CD4-positive, alpha-beta T cell treated with Interleukin-12 subunit alpha and Interleukin-12 subunit beta, for 1 hour (primary cell): ENCODE measurements at places on chromosomes 6 and 20.

- peak; percentile 54 for DNase-seq
These were observed 48.9 kb downstream of the ATXN1 start for GRCh38 chr6:16712255-16712930.

GRCh38 chr6:5215159-5215558 lies 45.6 kb downstream of the LYRM4 start:
- no peak for DNase-seq

DNA sequence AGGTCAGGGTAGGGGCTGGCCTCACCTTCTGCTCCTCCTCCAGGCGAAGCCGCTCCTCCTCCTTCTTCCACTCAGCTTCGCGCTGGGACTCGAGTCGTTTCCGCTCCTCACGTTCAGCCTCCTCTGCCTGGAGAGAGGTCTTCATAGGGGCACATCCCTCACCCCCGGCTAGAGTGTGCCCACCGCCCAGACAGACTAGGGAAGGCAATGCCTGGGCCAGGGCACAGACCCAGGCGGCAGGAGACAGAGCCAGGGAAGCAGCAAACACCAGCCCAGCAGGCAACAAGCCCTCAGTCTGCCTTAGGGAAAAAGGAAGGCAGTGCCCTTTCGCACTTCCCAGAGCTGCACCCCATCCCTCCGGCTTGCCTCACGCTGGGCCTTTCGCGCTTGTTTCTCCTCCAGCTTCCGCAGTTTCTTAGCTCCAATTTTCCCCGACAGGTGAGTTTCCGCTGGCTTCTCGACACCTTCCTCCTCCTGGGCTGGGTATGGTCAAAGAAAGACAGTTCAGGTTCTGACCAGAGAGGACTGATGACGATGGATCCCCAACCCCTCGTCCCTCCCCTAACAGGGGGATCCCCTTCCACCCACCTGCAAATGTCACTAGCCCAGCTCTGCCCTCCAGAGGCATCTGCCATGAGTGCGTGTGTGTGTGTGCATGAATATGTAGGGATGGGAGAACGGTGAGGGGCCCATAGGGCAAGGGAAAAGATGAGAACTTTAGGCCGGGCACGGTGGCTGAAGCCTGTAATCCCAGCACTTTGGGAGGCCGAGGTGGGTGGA lies 4.3 kb downstream of the DDRGK1 start:
- DNase-seq = no peak

- DNase-seq = peak; percentile 18
These were observed 1.0 kb upstream of the HCK start for GRCh38 chr20:32050851-32051556.

GRCh38 chr20:59165396-59165795 lies 1.8 kb downstream of the ZNF831 start:
- peak; percentile 51 for DNase-seq

DNA sequence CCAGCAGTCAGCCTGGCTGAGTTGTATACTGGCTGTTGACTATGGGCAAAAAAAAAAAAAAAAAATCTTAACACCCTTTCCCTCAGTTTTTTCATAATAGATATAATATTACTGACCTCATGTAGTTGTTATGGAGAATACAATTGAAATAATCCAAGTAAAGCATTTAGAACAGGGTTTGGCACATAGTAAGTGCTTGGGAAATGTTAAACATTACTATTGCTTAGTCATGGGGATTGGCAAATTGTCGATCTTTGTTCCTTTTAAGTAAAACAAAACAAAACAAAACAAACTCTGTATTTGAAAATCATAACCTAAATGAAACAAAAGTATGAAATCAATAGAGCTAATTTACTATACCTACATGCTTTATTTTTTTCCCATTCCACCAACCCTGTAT lies 458.4 kb downstream of the GRIK2 start:
- DNase-seq = no peak

DNA sequence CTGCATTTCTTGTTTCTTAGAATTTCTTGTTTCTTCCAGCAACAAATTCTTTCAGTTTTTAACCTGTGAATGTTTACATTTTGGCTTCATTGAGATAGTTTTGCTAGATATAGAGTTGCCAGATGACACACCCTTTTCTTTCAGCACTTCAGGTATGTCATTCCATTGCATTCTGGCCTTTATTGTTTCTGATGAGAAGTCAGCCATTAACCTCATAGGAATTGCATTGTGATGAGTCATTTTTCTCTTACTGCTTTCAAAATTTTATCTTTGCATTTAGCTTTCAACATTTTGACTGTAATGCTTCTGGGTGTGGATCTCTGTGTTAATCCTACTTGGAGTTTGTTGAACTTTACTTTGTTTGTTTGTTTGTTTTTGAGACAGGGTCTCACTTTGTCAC lies 440.3 kb upstream of the HS3ST5 start:
- DNase-seq = no peak

GRCh38 chr20:20552076-20552475 lies 160.4 kb downstream of the RALGAPA2 start:
- DNase-seq = no peak

DNA sequence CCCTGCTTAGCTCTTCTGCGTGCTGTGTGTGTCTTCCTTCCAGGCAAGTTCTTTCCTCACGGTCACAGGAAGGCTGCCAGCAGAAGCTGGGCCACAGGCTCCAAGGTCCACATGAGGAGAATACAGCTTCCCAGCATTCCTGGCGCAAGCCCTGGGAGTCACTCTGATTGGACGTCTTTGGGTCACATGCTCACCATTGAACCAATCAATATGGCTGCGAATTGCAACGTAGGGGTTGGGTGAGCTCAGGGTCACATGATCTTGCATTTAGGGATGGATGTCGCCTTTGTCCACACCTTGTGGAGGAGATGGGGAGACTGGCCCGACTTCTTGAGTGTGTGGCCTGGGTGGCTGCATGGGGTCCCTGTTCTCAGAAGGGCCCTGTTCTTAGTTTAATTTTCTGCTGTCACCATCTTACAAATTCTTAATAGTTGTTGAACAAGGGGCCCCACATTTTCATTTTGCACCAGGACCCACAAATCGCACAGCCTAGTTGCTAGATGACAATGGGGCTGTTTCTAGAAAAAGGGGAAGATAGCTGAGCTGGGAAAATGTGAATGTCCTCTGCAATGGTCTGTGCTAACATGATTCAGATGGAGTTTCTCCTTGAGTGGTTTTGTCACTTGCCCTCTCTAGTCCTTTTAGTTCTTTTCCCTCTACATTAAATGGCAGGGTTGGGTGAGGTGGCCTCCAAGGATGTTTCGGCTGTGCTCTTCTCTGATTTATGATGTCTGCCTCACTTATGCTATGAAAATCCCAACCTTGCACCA lies 149.6 kb downstream of the CDH26 start:
- DNase-seq = no peak

DNA sequence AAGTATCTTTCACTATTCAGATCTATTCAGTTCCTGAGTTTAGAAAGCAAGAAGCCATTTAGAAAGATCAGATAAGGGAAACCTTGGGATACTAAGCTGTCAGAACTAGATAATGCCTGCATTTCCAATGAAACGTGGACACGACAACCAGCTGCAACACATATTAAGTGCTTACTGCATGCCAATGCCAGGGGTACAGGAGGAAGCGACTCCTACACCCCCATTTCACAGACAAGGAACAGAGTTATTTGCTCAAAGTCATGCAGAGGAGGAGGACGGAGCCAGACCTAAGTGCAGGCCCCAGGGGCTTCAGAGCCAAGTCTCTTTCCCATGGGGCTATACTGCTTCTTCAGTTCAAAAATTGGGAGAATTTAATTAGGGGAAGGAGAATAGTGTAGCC lies 62.4 kb downstream of the PREX1 start:
- DNase-seq = no peak

DNA sequence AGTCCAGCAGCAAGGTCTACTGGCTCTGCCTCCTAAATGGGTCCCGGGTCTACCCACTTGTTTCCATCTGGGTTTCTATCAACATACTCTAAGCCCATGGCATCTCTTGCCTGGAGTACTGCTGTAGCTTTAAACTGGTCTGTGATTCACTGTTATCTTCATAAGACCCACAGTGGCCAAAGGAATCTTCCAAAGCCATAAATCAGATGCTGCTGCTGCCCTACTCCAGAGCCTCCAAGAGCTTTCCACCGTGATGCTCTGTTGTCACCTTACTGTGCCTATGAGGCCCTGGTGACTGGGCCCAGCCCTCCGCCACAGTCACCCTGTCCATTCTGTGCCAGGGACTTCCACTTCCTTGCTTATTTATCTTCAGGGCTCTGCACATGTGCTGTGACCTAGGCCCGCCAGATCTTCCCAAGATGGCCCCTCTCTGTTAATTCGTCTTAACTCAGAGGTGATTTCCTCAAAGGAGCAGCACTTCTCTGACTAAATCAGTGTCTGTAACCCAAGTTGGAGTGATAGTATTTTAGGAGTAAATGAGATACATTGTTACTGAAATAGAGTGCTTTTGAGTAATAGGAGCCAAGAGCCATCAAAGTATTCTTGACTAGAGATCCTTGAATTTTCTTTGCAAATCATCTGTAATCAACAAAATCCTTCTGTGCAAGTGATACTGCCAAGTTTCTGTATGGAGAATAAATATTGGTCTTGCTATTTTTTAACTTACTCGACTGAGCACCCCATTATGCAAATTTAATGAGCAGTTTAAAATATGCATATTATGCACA lies 102.5 kb downstream of the PPP1R14C start:
- DNase-seq = no peak

GRCh38 chr20:5638023-5638422 lies 112.2 kb upstream of the SHLD1 start:
- no peak for DNase-seq

DNA sequence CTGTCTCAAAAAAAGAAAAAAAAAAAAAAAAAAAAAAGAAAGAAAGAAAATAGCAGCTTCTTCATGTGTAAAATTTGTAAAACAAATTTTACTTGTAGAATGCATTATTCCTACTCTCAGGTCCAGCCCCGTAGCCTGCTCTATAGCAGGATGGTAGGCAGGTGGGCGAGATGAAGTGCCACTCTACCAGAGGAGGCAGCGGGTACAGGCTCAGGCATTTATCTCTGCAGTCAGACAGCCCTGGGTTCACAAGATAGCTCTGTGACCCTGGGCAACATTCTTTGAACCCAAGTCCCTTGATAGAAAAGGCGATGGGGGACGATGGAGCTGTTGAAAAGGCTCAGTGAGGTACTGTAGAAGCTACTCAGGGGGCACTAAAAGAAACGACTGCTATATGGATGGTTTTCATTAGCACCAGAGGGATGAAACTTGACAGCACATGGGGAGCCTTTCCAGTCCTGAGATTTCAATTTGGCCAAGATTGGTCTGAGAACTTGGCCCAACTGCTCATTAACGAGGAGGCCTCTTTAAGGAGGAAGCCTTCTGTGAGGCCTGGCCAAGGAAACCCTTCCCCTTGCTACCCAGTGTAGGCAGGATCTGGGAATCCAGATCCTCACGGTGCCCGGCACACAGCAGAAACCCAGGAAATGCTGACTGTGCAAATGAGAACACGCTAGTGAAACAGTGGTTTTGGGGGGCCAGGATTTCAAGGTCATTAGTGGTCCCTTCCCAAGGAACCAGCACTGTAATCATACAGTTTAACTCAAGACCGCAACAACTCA lies 63.1 kb downstream of the MYH7B start:
- no peak for DNase-seq

- peak; percentile 10 for DNase-seq
These were observed 835 bp downstream of the PRR18 start for GRCh38 chr6:166307082-166308032.

GRCh38 chr20:47688385-47689381 lies 96.6 kb downstream of the SULF2 start:
- no peak for DNase-seq

- DNase-seq = no peak
These were observed 45.9 kb upstream of the FRMD1 start for GRCh38 chr6:168124921-168125320.

DNA sequence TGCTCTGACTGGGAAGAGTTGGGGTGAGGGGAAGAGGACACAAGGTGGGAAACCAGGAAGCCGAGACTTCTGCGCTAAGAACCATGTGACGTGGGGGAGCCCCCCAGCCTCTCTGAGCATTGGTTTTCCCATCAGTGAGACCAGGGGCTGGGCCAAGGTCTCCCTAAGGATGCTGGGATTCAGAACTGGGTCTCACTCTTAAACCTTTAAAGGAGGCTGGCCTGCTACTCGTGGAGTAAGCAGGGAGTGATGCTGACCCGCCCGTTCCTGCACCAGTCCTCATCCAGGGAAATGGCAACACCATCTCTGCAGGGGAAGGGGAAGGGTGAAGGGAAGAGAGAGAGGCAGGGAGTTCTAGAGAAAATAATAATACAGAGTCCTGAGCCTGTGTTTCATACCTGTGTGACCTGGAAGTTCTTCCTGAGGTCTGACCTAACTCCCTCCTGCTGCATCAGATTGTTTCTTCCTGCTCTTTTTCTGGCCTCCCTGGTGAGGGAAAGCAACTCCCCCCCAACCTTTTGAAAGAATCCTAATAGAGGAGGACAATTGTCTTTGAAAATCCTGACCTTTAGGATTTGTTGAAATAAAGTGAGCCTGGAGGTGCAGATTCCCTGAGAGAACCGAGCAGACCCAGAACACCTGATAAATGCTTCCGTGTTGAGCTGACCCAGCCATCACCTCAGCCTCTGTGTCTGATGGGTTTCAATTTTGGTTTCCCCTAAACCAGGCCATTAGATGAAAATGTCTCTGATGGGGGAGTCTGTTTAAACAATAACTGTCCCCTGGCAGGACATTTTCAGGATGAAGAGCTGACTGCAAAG lies 3.0 kb upstream of the GRM4 start:
- DNase-seq = no peak

GRCh38 chr6:143414769-143415168 lies 35.7 kb downstream of the ADAT2 start:
- DNase-seq = no peak

DNA sequence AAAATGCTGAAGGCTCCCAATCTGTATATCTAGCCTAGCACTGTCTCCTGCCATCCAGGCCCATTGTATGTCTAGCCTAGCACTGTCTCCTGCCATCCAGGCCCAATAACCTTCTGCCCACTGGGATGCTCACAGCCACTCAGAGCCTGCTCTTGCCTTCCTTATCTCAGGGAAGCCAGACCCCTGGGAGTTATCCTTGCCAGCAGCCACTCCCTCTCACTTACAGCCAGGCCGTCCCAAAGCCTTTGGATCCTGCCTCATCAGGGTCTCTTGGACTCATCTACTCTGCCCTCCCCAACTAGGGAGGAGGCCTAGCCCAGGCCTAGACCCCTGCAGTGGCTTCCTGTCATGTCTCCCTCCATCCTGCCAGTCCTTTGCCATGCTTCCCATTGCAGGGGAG lies 37.3 kb downstream of the KIF3B start:
- DNase-seq = no peak

DNA sequence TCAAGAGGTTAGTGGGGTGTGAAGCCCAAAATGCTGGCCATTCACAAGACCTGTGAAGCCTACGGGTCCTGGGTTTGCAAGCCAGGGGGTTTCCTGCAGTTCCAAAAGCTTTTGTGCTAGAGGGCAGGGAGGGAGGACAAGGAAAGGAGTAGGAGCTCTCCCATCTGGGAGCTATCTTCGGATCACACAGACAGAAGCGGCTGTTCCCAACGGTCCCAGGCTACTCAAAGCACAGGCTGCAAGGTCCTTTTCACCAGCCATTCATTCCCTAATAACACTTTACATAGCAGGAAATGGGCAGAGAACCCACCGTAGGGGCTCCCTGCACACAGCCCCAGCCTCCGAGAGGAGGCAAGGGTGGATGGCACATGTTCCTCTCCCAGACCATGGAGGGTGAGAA lies 296.9 kb downstream of the FOXC1 start:
- DNase-seq = no peak

GRCh38 chr20:10537850-10538480 lies 102.9 kb downstream of the SLX4IP start:
- DNase-seq = no peak
